ENCODE measurements at places on chromosomes 6 and 20.

DNA sequence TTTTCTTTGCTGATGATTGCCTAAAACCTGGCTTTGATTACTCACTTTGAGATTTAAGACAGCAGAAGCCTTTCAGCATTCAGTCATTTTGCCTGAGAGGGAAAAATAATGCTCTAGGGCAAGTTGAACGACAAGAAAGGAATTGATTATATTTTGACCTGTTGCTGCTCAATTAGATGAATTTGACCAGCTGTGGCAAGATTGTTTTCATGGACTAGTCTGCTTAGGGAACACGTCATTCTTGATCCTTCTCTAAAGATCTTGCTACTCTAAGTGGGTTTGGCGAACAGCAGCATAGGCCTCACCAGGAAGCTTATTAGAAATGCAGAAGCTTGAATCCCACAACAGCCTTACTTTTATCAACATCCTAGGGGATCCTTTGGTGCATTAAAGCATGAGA lies 59.7 kb upstream of the PHACTR1 start:
- no peak for DNase-seq

DNA sequence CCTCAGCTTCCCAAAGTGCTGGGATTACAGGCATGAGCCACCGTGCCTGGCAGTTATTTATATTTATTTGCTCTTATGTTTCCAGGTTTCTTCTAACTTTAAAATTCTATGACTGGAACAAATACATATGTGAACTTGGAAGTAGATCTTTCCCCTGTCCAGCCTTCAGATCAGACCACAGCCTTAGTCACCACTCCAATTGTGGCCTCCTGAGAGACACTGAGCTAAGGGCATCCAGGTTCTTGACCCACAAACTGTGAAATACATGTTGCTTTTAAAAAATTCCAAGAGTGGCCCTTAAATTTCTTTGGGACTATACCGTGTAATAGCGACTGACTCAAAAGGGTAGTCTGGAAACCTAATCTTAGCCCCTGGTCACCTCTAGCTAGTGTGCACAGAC lies 1.5 kb upstream of the ADGRG6 start:
- DNase-seq: no peak

DNA sequence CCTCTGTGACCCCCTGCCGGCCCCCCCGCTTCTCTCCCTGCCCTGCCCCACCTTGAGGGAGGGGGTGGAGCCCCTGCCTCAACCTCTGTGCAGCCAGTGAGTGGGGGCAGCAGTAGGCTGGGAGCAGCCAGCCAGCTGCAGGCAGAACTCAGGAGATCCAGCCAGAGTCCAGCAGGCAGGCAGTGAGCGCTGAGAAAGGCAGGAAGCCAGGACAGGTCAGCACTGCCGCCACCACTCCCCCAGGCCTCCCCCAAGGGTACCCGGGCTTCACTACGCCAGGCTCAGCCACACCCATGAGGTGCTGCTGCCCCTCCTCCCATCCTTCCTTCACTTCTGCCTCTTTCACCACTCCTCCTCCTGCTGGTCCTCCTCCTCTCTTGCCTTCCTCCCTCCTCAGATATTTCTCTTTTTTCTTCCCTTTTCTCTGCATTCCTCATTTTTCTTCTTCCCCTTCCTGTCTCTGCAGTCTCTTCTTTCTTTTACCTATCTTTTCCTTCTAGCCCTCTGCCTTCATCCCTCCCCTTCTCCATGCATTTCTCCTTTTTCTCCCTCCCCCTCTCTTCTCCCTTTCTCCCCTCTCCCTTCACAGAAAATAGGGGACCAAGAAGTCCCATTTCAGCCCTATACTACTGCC lies 11.5 kb downstream of the TMEM63B start:
- DNase-seq: no peak

DNA sequence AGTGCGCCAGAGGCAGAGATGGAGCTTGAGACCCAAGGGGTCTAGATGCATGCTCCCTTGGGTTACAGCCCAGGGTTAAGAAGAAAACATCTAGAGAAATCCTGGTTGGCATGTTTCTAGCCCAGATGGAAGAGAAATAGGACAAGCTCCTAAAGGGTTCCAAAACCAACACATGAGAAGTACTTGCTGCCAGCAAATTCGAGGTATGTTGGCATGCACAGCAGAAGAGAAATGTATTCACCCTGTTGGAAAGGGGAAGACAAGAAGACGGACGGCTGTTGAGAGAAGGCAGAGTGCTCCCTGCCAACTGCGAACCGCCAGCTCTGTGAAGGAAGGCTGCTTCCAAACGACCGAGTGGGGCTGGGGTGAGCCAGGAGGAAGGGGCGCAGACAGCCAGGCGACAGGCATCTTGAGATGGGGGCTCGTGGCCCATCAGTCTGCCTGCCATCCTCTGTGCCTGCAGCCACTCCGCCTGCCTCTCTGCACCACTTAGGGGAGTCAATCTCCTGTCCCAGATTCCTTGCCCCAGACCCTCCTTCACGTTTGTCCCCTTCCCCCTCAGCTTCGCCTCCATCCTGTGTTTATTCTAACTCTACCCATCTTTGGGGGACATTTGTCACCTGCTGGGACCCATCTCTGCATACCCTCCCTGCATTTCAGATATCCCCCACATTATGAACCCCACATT lies 249.2 kb downstream of the CDC5L start:
- DNase-seq: no peak

GRCh38 chr6:11380969-11381744 lies 148.7 kb upstream of the NEDD9 start:
- DNase-seq: no peak

DNA sequence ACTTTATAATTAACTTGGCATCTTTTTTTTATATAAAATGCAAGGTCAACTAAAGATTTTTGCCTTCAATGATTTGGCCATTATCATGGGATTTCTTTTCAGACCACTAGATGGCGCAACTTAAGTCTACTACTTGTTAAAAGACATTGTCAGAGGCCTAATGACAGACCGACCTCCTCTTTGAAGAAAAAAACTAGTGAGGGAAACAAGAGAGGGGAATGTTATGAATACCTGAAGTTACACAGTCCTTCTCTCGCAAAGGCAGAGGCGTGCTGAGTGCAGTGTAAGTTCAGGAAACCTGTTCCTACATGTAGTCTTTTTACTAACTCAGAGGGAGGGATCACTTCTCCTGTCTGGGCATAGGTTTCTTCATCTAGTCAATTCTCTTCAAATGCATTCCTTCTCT lies 9.3 kb downstream of the TRAPPC3L start:
- DNase-seq: peak; percentile 64

GRCh38 chr20:62805711-62806382 lies 1.2 kb downstream of the OGFR start:
- DNase-seq: no peak

GRCh38 chr6:14635195-14635594 lies 517.6 kb downstream of the CD83 start:
- peak; percentile 53 for DNase-seq

DNA sequence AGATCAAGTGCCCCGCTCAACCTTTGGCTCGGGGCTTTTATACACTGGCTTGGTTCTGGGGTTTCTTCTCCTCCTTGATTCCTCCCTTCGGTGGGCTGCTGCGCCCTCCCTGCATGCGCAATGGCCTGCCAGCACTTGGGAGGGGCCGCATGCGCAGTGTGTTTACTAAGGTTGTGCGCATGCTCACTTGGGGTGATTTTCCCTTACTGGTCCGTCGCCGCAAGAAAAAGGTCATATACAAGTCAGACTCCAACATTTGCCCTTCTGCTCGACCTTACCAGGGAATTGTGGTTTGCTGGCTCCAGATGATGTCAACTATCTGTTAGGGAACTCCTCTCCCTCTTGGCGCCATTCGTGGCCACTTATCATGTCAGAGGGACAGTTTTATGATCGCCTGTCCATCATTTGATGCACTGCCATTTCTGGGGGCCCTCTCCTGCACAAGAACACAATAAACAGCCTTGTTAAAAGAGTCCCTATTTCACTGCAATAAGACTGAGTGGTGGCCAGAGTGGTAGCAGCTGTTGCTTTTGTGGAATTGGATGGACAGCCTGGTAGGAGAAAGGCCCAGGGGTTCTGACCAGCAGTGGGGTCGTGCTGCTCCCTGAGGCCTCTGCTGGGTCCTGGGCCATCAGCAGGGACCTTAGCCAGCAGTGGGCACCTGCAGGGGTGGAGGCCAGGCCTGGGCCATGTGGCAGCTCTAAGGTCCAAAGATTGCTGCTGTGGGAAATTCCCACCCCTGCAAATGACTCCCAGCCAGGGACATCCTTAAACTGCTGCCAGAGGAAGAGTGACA lies 2.8 kb upstream of the LBP start:
- DNase-seq: no peak

DNA sequence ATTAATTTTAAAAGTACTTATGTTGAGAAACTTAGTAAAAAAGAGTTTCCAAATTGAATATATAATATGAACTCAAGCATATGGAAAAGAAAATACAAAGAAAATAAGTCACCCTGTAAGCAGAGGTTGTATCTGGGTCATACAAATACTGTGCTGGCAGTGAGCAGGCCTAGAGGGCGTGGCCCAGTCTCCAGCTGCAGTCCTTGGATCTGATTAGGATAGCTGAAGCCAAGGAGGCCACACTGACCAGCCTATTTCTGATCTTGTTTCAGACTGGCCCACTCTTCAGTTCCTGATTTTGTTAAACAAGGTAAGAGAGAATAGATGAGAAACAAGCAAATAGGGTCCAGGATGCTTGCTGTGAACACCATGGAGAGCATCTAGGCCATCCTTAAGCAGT lies 228.8 kb downstream of the EPM2A start:
- no peak for DNase-seq

DNA sequence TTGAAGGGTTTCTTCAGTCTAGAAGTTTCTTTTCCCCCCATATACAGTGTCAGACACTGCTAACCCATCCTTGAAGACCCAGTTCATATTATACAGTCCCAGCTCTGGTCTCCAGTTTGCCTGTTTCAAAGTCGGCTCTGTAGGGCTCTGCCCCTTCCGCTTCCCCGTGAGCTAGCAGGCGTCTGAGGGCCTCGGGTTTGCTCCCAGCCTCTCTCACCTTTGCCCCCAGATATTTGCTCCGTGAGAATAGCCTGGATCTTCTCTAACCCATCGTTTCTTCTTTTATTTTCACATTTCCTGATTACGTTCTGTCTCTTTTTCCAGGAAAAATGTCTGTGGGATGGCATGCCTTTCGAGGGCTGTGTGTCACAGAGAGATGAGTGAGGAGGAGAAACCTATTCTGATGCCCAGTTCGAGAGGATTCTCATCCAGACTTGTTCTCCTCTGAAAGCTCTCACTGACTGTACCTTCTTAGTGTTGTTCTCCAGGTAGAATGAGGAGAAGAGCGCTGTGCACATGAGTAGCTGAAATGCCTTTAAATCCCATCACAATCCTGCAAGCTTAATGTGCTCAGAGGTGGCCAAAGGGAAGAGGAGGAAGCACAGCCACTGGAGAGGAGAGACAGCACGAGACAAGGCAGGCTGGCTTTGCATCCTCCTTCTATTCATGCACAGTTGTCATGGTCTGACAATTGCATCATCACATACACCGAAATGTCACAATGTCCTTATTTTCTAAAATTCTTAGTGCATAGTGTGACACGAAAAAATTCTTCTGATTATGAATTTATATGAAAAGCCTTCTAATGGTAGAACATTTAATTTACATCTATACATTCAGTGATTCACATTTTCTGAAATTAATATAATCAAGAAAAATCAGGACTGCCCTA lies 171.1 kb downstream of the FOXA2 start:
- no peak for DNase-seq

GRCh38 chr20:9203081-9203447 lies 134.2 kb downstream of the PLCB4 start:
- DNase-seq: no peak

- no peak for DNase-seq
These were observed 47.7 kb downstream of the FRK start for GRCh38 chr6:116012951-116013350.

DNA sequence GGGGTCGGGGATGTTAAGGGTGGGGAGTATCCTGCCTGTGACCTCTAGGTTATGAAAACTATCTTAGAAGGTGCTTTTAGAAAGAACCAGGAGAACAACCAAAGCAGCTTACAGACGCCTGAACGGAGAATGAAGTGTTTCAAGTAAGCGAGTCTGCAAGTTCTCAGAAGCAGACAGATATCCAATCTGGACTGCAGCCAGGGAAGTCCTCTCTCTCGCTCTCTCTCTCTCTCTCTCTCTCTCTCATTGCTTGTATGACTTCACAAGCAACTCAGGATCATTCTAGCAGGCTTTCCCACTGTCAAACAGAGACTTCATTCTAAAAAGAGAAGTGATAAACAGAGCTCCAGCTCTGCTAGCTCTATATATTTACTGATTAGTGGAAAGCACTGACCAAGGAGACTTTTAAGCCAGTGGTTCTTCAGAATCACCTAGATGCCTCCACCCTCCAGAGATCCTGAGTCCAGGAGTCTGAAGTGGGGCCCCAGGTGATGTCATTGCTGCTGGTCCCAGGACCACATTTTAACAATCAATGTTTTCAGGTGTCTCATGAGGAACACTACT lies 6.0 kb downstream of the TCF21 start:
- DNase-seq: no peak

DNA sequence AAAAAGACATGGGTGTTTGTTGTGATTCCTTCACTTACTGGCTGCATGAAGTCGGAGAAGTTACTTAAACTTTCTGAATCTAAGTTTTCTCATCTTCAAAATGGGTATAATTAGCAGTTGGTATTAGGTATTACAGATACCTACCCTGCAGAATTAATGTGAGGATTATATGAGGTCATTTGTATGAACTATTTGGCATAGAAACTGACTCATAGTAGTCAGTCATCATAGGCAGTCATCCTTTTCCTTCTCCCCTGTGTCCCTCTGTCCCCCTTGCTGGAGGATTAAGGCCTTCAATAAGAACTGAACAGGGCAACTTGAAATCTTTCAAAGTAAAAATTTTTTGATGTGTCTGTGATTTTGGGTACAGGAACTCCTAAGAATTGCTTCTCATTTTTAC lies 26.3 kb downstream of the RALGAPB start:
- no peak for DNase-seq

- no peak for DNase-seq
These were observed 20.4 kb downstream of the MAN1A1 start for GRCh38 chr6:119328892-119329793.

GRCh38 chr6:47344022-47344421 lies 34.3 kb upstream of the TNFRSF21 start:
- no peak for DNase-seq

- DNase-seq: no peak
These were observed 34.0 kb downstream of the EYA2 start for GRCh38 chr20:46928580-46929132.

- DNase-seq: no peak
These were observed 1.8 kb downstream of the ADAM33 start for GRCh38 chr20:3679749-3680700.

GRCh38 chr6:136859430-136859829 lies 37.0 kb downstream of the PEX7 start:
- DNase-seq: no peak

- no peak for DNase-seq
These were observed 483.2 kb upstream of the NRSN1 start for GRCh38 chr6:23642849-23643248.

DNA sequence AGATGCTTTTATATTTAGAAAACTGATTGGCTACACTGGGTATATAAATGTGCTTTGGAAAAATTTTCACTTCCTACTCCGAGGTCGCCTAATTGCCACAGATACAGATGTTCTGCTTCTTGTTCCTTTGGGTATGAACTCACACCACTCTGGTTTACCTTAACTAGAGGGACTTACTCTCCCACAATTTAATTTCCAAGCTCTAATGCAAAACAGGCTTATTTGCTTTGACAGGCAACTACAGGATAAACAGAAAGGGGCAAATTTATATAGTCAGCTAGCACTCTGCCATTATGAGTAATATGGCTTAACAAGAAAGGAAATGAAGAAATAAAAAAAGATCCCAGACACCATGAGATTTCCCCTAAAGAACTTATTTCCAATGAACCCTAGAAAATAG lies 156.9 kb upstream of the ZFP64 start:
- DNase-seq: no peak

GRCh38 chr6:142760152-142760551 lies 184.8 kb downstream of the HIVEP2 start:
- DNase-seq: no peak

Measured in CD4-positive, alpha-beta T cell treated with Interleukin-12 subunit alpha and Interleukin-12 subunit beta, for 1 hour (primary cell).